ENCODE measurements at places on chromosomes 6 and 20. TPM values are rescaled to one million over a fixed set of nuclear protein-coding genes. Genes with fewer than 3 reads are reported as not detected.

DNA sequence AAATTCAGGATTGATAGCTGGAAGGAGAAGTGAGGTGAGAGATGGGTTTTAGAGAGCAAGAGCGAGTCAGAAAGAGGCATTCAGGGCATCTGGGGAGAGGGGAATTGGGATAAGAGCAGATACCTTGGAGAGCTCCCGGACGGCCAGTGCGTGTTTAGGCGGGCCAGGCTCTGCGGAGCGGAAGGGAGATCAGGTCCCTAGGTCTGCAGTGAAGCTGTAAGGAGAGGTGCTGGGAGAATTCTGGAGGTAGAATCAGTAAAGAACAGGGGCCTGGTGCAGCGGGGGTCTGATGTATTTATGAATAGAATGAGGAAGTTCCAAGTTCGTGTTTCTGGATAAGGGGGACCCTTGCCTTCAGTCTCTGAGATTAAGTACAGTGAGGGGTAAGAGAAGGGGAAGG is 47.4 kb upstream of the FAM83D start:
- DNase-seq: no peak
- peaks cover 7% of the 10 kb centered on the region for H3K27me3 ChIP-seq
- no peak overlapping the region for H3K4me3 ChIP-seq
- no peaks in the 10 kb centered on the region for H3K36me3 ChIP-seq

The PAX1 gene
- total RNA-seq: 0.30 TPM

DNA sequence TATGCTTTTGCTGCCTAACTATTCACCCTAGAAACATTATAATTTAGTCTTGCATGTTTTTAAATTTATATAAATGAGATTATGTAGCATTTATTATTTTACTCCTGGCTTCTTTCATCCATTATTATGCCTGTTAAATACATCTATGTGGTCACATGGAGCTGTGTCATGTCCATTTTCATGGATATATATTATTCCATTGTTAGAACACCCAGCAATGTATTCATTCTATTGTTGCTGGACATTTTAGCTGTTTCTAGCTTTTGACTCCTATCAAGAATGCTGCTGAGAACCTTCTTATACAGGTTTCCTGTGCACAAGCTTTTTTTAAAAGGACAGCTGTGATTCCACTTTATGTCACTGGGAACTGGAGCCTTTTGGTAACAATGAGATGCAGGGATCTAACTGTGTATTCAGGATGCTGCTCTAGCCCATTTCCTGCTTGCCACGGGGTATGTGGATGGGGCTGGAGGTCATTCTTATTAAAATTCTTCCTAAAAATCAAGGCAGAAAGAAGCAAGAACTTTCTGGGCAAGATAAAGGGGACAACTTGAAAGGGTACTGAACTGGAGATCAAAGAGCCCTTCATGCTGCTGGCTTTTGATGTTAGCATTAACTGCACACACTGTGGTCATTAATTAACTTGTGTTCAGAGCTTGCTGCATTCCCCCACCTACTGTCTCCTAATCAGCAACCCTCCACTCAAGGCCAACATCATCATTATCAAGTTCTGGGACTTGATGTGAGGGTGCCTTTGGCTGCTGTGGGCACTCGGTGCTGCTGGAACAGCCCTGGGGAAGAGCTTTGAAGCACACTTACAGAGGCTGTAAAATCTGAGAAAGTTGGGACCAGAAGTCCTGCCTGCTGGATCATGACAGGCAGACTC is 96.6 kb upstream of the AKIRIN2 start:
- H3K4me1 ChIP-seq: no peaks in the 10 kb centered on the region
- H3K4me3 ChIP-seq: no peak overlapping the region
- H3K36me3 ChIP-seq: no peaks in the 10 kb centered on the region
- H3K27ac ChIP-seq: no peak overlapping the region

DNA sequence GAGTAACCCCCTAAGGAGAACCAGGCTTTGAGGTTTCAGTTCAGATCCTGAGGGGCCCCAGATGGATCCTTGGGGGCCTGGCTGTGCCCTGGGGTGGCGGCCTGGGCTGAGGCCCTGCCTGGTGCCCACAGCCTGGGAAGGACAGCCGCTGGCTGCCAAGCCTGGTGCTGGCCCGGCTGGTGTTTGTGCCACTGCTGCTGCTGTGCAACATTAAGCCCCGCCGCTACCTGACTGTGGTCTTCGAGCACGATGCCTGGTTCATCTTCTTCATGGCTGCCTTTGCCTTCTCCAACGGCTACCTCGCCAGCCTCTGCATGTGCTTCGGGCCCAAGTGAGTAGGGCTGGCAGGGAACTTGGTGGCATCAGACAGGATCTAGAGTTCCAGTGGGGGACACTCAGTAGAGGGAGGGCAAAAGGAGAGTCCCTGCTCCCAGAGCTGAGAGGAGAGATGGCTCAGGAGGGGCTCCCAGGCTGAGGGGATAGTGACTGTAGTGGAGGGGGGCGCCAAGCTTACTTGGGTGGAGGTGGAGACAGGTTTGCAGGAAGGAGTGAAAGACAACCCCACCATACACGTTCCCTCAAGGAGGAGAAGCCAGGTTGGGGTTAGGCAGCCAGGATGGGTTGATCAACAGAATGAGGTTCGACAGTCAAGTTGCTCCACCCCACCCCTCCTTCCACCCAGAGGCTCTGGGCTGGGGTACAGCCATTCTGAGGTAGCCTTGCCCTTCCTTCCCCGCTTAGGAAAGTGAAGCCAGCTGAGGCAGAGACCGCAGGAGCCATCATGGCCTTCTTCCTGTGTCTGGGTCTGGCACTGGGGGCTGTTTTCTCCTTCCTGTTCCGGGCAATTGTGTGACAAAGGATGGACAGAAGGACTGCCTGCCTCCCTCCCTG is 9.5 kb downstream of the SLC29A1 start:
- no peak for DNase-seq
- H3K4me1 ChIP-seq: peaks cover 65% of the 10 kb centered on the region
- peaks cover 40% of the 10 kb centered on the region for H3K36me3 ChIP-seq
- H3K27ac ChIP-seq: peak overlapping the region; percentile 96
- H3K27me3 ChIP-seq: no peaks in the 10 kb centered on the region
- no peak overlapping the region for H3K4me3 ChIP-seq

- no peaks in the 10 kb centered on the region for H3K36me3 ChIP-seq
- DNase-seq: no peak
- peak overlapping the region; percentile 59 for H3K4me3 ChIP-seq
- H3K27ac ChIP-seq: peak overlapping the region; percentile 54
- no peaks in the 10 kb centered on the region for H3K27me3 ChIP-seq
Measured at GRCh38 chr6:53492860-53493634, 51.9 kb downstream of the GCLC start.

DNA sequence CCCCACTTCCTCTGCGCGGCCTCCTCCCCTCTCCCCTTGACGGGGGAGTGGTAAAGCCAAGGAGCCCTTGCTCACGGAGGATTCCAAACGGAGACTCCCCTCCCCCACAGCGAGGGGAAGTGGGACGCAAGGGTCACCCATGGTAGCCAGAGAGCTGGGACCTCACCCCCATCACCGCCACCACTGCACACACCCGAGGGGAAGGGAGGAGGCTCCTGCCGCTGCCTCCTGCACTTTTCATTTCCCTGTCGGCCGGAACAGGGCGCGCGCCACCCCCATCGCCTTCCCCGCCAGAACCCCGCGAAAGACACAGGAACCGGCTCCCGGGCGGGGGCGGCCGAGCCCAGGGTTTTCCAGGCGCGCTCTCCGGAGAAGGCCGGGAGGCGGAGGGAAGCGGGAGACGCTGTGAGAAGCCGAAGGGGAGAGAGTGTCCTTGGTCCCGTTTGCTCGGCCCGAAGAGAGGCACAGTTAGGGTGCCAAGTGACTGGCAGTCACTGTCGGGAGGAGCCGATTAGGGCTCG is 789 bp downstream of the CCND3 start:
- H3K36me3 ChIP-seq: no peaks in the 10 kb centered on the region
- H3K27ac ChIP-seq: peak overlapping the region; percentile 66
- no peaks in the 10 kb centered on the region for H3K27me3 ChIP-seq
- H3K4me3 ChIP-seq: peak overlapping the region; percentile 97
- peak; percentile 54 for DNase-seq
- H3K4me1 ChIP-seq: peaks cover 27% of the 10 kb centered on the region

DNA sequence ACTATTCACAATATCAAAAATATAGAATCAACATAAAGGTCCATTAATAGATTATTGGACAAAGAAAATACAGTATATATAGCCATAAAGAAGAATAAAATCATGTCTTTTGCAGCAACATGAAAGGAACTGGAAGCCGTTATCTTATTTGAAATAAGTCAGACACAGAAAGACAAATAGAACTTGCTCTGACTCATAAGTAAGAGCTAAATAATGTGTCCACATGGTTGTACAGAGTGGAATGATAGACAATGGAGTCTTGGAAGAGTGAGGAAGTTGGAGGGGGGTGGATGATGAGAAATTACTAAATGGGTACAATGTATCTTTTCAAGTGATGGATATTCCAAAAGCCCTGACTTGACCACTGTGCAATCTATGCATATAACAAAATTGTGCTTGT is 613.5 kb downstream of the PHF3 start:
- no peak for DNase-seq
- no peaks in the 10 kb centered on the region for H3K36me3 ChIP-seq
- no peak overlapping the region for H3K27ac ChIP-seq

The OSER1 gene
- total RNA-seq: 62.5 TPM

DNA sequence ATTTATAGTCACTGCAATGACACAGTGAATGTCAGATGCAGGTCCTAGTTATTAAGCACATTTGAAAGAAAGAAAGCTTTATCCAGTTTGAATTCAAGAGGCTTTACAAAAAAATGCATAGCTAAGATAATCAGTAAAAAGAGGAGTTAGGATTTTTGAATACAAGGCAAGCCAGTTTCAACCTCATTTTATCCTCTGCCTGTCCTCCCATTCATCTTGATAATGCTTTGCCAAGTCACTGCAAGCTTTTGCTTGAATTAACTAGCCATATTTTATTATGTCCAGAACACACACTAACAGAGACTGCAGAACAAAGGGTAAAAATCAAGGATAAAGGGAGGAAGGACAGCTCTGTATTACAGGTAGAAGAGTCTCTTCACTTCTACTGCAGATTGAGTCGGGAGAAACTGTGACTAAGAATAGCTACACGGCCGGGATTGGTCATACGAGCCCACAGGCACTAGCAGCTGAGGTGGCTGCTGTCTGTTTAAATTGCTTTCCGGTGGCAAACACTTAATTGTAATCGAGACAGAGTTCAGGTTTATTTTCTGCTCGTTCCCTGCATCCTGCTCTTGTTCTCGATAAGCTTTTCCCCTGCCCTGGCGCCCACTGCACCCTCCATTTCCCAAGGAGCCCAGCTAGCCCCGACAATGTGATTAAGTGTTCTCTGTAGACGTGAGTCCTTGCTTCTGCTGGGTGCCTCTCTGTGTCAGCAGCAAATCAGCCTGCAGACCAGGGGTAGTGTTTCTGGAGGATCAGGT is 30.5 kb upstream of the AKAP12 start:
- H3K4me1 ChIP-seq: no peaks in the 10 kb centered on the region
- H3K27ac ChIP-seq: no peak overlapping the region
- H3K27me3 ChIP-seq: no peaks in the 10 kb centered on the region
- DNase-seq: no peak
- no peaks in the 10 kb centered on the region for H3K36me3 ChIP-seq
- no peak overlapping the region for H3K4me3 ChIP-seq

GRCh38 chr6:2708456-2708855 is 42.3 kb downstream of the MYLK4 start:
- no peaks in the 10 kb centered on the region for H3K36me3 ChIP-seq
- peak overlapping the region; percentile 65 for H3K27ac ChIP-seq
- no peak for DNase-seq
- H3K4me3 ChIP-seq: no peak overlapping the region

DNA sequence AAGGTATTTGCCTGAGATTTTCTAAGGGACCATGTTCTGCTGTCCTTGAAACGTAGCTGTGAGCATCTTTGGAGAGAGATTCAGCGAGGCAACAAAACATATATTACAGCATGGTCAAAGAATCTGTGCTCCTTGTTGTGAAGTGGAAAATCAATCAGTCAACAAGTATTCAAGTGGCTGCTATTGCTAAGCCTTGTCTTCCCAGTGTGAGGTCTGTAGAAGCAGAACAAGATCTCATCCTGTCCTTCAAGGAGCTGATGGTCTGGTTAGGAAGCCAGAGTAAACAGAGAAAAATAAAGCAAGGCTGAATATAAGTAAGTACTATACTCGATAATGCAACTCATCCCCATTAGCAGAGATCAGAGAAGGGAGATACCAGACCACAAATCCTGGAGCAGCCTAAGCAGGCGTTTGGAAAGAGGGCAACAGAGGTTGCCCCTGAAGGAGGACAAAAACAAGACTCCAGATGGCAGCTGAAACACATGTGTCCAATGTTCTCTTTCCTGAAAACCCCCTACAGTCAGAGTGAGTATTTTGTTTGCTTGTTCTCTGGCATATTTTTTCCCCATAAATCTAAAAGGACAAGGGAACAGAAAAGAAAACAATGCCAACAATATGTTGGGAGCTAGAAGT is 392.0 kb downstream of the SYNE1 start:
- H3K36me3 ChIP-seq: peaks cover 8% of the 10 kb centered on the region
- no peak for DNase-seq
- H3K4me3 ChIP-seq: no peak overlapping the region
- H3K4me1 ChIP-seq: peaks cover 43% of the 10 kb centered on the region
- H3K27ac ChIP-seq: peak overlapping the region; percentile 48
- no peaks in the 10 kb centered on the region for H3K27me3 ChIP-seq

DNA sequence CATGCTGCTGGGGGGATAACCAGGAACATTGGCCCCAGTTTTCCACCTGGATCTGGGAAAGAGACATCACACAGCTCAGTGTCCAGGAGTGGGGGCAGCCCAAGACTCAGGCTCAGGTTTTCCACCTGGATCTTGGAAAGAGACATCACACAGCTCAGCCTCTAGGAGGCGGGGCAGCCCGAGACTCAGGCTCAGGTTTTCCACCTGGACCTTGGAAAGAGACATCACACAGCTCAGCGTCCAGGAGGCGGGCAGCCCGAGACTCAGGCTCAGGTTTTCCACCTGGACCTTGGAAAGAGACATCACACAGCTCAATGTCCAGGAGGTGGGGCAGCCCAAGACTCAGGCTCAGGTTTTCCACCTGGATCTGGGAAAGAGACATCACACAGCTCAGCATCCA is 361.6 kb downstream of the THBS2 start:
- no peak overlapping the region for H3K27ac ChIP-seq
- H3K4me1 ChIP-seq: no peaks in the 10 kb centered on the region
- H3K4me3 ChIP-seq: no peak overlapping the region
- no peaks in the 10 kb centered on the region for H3K36me3 ChIP-seq
- no peaks in the 10 kb centered on the region for H3K27me3 ChIP-seq

DNA sequence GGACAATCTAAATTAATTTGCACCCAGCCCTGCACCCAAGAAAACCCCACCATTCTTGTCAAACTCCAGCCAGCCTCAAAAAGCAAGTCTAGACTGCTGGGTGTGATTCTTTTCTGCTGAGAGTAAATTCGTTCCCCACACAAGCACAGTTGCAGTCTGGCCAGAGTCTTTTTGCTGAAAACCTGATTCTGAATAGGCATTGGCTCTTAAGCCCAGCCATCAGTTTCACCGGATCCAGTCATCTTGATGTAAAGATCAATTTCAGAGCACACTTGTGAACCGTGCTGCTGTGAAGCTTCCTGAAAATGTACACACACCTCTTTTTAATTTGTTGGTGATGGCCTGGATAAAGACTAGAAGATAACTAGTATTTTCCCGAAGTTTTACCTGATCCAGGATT is 159.4 kb upstream of the GGTLC1 start:
- no peaks in the 10 kb centered on the region for H3K4me1 ChIP-seq
- no peaks in the 10 kb centered on the region for H3K27me3 ChIP-seq
- H3K27ac ChIP-seq: no peak overlapping the region
- no peaks in the 10 kb centered on the region for H3K36me3 ChIP-seq
- no peak overlapping the region for H3K4me3 ChIP-seq

GRCh38 chr6:19325335-19325789 is 511.8 kb upstream of the ID4 start:
- no peak overlapping the region for H3K27ac ChIP-seq
- no peaks in the 10 kb centered on the region for H3K4me1 ChIP-seq
- no peaks in the 10 kb centered on the region for H3K36me3 ChIP-seq
- no peak for DNase-seq

Data from psoas muscle (tissue), 8 donors.